ENCODE measurements at places on chromosomes 13 and 19. TPM values are rescaled to one million over a fixed set of nuclear protein-coding genes. Genes with fewer than 3 reads are reported as not detected.

DNA sequence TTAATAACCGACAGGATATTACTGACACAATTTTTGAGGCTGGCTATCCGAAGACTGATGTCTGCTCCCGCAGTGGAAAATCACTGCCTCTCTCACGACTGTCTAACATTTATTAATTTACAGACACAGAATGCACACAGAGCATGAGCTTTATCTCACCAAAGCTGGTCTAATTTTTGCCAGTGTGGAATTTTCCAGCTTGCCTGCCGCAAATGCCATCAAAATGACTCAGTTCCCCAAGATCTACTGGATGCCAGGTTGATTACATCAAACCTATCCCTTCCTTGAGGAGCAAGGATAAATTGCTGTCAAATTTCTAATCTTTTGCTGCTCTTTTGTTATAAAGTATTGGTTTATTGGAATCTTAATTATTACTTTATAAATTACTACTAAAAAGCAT lies 1775.1 kb upstream of the PCDH20 start:
- DNase-seq = no peak

- no peak for DNase-seq
Observed at GRCh38 chr13:105543742-105544141, 991.7 kb downstream of the EFNB2 start.

- DNase-seq = no peak
Observed at GRCh38 chr13:100347968-100348367, 240.6 kb downstream of the GGACT start.

DNA sequence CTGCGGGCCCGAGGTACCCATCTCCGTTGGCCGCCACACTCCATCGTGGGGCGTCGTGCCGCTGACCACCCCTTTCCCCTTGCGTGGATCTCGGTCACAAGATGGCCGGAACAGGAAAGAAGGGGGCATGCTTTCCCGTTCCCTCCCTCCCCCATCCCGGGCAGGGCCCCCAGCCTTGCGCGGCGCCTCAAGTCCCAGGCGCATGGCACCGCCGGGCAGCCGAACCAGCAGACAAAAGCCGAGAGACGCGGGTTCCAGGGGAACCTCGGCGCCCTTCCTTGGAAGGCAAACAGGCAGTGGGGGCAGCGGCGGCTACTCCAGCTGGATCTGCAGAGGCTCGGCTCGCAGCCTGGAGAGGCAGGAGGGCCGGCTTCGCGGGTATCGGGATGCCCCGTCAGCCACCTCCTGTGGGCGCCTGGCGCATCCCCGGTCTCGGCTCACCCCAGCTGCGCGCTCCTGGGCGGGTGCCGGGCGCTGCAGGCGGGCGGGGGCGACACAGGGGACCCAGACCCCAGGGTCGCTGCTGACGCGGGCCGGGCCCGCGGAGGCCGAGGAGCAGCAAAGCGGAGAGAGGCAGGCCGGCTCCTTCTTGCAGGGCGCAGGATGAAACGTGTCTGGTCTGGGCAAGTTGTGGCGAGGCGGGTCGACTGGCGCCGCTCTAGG lies 439 bp downstream of the DZIP1 start:
- no peak for DNase-seq

- no peak for DNase-seq
Observed at GRCh38 chr13:28819735-28820098, 422 bp upstream of the MTUS2 start.

- DNase-seq = no peak
Observed at GRCh38 chr19:14561847-14562351, 10.0 kb downstream of the NDUFB7 start.

DNA sequence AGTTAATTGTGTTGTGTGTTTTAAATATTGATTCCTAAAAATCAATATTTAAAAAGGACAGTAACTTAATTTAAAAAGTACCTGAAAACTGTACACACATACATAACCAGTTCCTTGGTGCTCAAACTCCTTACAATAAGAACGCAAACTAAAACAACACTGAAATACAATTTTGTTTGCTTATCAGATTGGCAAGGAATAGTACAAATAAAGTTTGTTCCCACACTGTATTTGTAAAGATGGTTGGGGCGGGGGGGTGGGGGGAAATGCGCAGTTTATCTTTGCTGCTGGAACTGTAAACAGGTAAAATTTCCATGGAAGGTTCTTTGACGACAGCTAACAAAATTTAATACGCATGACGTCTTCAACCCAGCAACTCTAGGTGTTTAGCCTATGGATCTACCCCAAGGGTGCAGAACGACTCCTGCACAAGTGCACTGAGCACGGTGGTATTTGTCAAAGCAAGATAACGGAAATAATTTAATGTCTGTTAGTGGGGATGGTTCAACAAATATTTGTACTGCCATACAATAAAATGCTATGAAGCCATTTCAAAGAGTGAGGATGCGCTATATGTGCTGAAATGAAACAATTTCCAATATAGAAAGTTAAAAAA lies 96.5 kb downstream of the ING1 start:
- no peak for DNase-seq

GRCh38 chr13:113097651-113098050 lies 7.9 kb upstream of the F7 start:
- DNase-seq = no peak

GRCh38 chr13:109412283-109412901 lies 374.0 kb downstream of the IRS2 start:
- DNase-seq = no peak

GRCh38 chr19:1856698-1857603 lies 6.4 kb downstream of the KLF16 start:
- DNase-seq = peak; percentile 70

The SIGLEC12 gene
- 1.1 TPM for total RNA-seq

The RPS16 gene
- 1,681 TPM for total RNA-seq

Measured in omental fat pad (tissue), 4 donors.